GM23248 (cell line): ENCODE measurements at places on chromosomes 4 and X. TPM values are rescaled to one million over a fixed set of nuclear protein-coding genes. Genes with fewer than 3 reads are reported as not detected.

DNA sequence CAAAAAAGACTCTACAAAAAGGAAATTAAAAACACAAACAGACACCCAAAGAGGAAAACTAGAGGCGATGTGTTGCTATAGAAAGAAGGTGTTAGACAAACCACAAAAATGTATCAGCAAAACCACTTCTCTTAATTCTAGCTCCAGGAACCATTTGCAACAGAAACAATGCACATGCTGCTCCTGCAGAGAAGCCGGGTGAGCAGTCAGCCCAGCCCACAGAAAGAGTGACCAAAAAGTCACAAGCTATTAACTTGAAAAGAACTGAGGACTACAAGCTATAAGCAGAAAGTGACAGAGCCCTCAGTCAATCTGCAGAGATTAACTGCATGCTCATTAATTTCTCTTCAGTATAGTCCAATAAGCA lies 96.2 kb upstream of the KLHL13 start:
- no peak for DNase-seq

- DNase-seq, result no peak
These were observed 119.5 kb downstream of the STOX2 start for GRCh38 chr4:184024637-184025036.

GRCh38 chr4:25485104-25485503 lies 108.0 kb downstream of the ANAPC4 start:
- no peak for DNase-seq

DNA sequence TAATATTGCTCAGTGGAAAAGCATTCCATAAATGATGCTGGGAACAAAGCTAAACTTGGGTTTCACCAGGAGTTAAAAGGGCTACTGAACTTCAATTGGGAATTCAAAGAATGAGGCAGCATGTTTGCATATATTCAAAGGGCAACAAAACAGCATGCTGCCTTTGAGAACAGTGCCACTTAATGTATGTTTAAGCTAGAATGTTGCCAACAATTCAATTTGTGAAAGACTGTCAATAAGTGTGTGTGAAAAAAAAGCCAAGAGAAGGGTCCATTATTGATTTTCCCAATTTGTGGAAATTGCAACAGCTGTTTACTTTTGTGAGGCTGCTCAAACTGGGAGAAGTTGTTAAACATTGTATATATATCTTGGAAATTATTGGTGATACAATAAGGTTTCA lies 701.9 kb upstream of the ACTRT1 start:
- DNase-seq, result no peak

DNA sequence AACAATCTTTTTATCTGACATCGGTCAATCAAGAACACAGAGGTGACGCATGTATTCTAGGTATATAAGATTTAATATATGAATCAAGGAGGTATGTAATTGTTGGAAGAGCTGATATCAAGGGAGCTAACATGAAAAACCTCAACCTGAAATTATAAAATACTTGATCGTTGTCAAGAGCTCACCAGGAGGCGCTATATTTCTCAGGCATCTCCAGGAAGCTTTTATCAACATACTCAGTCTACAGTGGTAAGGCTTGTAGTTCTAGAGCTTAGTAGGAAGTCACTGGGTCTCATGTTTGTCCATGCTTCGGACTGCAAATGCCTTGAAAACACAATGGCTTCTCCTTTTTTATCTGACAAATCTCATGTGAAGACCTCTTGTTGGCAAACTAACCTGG lies 156.1 kb downstream of the GRXCR1 start:
- peak; percentile 10 for DNase-seq

DNA sequence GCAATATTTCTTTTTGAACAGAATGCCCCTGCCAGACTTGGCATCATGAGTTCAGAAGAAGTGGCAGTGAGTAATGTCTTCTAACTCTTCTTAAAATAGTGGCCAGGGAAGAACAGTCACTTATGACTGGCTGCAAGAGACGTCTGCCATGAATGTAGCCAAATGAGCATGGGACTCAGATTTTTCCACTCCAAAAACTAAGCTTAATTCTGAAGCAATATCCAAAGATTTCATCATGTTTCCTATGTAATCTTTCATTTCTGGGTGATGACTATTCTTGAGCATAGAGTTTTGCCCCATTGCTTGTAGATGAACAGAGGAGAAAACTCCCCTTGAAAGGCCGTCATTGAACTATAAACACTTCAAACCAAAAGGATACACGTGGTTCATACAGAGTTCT lies 11.8 kb downstream of the AMBN start:
- peak; percentile 75 for DNase-seq

DNA sequence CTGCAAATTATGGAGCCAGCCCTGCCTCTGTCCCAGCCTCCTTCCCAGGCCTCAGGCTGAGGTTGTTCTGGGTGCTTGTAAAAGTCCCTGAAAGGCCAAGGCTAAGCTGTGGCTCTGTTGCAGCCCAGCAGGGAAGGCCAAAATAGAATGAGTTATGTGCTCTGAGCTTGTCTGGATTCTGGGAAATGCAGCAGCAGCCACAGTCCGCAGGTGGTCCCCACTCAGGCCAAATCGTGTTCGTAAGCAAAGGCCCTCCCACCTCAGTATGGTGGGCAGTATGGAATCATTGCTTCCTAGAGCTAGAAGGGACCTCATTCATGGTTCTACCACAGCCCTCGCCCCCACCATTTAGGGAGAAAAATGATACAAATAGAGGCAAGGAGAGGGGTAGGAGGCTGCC lies 4.7 kb upstream of the TCEAL1 start:
- DNase-seq, result no peak

- DNase-seq, result no peak
These were observed 44.8 kb downstream of the CLCN3 start for GRCh38 chr4:169665046-169665737.

GRCh38 chr4:183522821-183523220 lies 18.0 kb downstream of the ING2 start:
- no peak for DNase-seq

The BGN gene
- total RNA-seq, result 115 and 129 TPM in 2 replicates

The STARD8 gene
- total RNA-seq, result 2.4 and 4.9 TPM in 2 replicates
